Large intestine (tissue), 12 donors: ENCODE measurements at places on chromosomes 13 and 19. TPM values are rescaled to one million over a fixed set of nuclear protein-coding genes. Genes with fewer than 3 reads are reported as not detected.

GRCh38 chr13:90792335-90792734 lies 555.2 kb upstream of the MIR17HG start:
- DNase-seq: no peak

DNA sequence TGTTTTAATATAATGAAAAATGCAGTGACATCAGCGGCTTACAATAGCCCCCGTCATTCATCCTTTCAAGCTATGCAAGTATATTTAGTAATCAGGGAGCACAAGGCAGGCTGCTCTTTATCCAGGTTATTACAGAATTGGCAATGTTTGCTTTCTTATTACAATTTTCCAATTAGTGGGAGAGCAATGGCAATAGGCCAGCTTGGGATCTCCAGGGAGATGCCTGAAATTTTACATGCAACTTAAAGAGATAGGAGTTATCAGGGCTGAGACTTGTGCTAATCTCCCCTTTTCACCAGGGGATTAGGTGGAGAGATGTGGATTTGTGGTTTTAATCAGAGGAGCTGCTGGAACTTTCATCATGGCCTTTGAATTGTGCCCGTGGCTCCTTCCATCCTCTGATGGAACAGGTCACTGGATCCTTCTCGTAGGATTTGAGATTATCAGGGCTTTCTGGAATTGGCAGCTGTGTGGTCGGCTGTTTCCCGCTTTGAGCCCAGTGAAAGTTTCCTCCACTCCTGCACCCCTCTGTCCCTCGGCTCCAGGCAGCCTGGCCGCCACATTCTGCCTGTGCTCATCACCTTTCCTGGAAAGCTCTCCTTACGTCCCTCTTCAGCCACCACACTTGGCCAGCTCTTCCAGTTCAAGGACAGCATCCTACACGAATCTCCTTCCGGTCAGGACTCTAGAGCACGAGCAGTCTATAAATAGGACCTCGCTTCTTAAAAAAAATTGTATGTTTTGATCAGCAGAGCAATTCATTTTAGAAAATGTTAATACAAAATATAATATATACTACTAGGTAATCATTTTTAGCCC lies 47.0 kb downstream of the CBY2 start:
- DNase-seq: no peak

- no peak for DNase-seq
Observed at GRCh38 chr13:37179645-37180044, 74.2 kb upstream of the CSNK1A1L start.

DNA sequence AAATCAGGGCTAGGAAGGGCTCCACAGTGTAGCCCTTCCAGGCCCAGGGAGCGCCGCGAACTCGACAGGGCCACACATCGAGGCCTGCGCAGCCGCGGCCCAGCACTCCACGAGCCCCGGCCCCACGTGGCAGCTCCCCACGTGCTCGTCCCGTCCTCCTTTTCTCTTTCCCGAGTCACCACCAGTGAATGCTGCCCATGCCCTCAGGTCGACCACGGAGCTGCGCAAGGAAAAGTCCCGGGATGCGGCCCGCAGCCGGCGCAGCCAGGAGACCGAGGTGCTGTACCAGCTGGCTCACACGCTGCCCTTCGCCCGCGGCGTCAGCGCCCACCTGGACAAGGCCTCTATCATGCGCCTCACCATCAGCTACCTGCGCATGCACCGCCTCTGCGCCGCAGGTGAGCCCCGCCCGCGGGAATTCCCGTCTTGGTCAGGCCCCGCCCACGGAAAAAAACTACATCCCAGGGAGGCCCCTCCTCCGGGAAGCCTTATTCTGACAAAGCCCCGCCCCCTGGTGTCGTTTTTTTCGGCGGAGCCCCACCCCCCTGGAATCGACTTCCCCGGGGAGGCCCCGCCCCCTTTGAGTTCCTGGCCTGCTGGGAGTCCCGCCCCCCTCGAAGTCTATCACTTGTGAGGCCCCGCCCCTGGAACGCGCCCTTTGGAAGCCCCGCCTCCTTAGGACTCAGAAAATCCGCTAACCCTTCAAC lies 7.0 kb downstream of the HIF3A start:
- DNase-seq: peak; percentile 95

DNA sequence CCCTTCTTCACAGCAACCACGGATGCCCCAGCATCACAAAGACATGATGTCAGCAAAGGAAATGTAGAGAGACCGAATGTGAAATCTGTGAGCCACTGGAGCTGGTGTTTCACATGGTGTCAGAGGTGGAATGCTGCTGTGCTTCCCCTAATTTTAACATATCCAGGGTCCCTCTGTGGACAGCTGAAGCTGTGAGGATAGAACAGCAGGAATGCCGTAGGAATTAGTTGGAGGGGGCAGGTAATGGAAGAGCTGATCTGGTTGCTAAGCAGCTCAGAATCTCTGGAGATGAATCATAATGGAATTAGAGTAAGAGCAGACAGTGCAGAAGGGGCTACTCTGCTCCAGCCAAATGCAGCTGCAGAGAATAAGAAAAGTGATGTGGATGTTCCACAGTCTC lies 68.9 kb upstream of the ZNF835 start:
- DNase-seq: no peak

DNA sequence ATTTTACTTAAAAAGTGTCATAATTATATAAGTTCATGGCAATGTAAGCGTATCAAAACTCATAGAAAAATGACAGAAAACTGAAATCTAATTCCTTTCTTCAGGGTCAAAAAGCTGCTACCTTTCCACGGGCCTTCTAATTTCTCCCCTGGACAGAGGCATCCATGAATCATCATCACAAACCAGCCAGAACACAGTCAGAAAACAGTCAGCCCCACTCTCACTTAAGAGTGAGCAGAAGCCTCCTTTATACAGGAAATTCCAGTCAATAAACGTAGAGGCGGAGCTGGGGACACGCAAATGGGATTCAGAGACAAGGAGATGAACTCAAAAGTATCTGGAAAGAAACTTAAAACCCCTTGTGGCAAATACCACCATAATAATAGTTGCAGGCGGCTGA lies 54.2 kb upstream of the ABCC4 start:
- no peak for DNase-seq

DNA sequence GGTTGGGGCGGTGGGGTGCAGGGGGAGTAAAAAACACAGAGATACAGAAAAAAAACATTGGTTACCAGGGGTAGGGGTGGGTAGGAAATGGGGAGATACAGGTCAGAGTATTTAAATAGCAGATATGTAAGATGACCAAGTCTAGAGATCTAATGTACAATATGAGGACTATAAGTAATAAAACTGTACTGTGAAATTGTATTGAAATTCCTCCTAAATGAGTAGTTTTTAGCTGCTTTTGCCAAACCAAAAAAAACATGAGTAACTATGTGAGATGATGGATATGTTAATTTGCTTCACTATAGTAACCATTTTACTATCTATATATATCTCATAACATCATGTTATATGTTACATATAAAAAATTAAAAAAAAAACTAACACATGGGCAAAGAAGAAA lies 29.6 kb downstream of the VWA8 start:
- DNase-seq: no peak

- peak; percentile 62 for DNase-seq
Observed at GRCh38 chr13:44040070-44040817, 160.5 kb downstream of the LACC1 start.

DNA sequence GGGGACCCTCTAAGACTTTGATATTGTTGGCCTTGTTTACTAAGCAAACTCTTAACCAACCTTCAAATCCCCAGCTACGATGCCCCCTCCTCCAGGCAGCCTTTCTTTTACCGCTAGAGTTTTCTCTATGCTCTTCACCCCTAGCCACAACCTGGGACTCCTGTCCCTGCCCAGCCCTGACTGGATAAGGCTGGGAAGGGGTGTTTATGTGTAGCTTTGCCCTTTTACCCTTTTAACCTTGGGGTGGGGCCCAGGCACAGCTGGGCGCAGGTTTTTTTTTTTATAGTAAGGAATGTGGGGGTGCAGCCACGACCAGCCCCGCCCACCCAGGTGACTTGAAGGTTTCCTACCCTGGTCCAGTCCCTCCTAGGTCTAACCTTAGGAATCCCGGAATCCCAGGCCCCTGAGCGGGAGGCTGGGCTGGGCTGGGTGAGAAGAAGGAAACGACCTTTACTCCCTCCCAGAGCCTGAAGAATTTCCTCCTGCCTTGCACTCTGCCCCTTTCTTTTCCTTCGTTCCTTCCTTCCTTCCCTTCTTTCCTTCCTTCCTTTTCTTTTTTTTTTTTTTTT lies 12.2 kb downstream of the TJP3 start:
- peak; percentile 96 for DNase-seq

DNA sequence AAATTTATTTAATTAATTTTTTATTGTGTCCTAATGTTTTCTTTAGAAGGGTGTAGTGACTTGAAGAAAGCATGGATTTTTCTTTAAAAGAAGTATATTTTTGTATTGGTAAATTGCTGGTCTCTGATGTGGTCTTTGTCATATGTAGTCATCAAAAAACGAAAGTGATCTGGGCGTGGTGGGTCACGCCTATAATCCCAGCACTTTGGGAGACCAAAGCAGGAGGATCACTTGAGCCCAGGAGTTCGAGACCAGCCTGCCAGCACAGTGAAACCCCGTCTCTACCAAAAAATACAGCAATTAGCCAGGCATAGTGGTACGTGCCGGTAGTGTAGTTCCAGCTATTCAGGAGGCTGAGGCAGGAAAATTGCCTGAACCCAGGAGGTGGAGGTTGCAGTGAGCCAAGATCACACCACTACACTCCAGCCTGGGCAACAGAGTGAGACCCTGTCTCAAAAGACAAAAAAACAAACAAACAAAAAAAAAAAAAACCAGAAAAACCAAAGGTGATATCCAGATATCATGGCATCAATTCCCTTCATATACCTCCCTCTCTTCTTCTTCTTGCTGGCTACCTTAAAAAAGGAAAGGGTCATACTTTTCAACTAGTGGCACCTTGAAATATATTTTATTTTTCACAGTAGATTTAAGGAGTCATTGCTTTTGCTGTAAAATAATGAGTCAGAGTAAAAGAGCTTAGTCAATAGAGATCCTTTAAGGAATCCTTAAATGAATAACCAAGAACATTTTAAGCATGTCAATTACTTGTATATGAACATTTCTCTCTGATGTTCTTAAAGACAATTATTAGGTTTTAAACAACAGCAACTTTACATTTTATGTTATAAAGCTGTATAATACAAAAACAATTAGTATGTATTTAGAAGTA lies 19.9 kb downstream of the KCTD4 start:
- DNase-seq: no peak

GRCh38 chr19:48230555-48231129 lies 25.1 kb downstream of the CARD8 start:
- no peak for DNase-seq

DNA sequence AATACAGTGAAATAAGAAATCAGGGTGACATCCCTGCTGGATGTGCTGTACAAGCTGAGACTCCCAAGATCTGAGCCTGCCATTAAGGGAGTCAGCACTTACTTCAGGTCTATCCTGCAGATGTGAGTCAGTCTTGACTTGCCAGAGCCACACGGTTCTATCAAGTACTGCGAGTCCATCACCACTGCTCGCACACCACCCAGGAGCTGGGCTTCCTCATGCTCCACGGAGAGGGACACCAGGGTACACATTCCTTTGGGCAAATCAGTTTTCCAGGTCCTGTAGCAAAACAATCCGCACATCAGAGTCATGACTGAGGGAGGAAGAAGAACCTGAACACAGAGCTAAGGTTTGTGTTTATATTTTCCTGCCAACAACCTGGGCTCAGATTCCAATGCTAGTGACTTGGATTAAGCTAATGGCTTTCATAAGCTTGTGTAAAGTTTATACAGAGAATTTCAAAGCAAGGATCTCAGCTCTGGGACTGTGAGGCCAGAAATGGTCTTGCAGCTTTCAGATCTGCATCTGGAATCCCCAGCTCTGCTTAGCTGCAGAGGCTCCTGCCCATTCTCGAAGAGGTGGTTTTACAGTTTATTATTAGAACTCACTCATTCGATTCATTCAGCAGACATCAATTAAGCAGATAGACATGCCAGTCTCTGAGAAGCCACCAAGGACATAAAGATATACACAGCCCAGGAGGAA lies 90.6 kb downstream of the KL start:
- DNase-seq: no peak

- peak; percentile 64 for DNase-seq
Observed at GRCh38 chr19:778910-779653, 18.2 kb upstream of the PTBP1 start.

- DNase-seq: no peak
Observed at GRCh38 chr13:66492479-66492878, 737.7 kb downstream of the PCDH9 start.

GRCh38 chr19:10115392-10116084 lies 4.0 kb downstream of the P2RY11 start:
- no peak for DNase-seq

DNA sequence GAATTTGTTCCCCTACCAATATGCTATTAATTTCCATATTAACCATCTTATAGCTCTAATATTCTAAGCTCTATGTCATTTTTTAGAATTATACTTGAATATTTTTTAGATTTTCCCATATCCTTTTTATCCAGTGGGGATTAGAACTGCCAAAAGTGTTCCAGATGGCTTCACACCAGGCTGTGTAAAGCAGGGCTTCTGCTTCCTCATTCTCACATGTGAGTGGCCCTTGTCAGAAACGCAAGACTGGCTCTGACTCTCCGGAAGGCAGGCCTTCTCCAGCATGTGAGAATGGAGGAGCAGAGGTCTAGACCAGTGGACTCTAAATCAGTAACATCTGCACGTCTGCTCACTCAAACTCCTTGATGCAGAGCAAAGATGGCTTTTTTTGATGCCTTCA lies 650.1 kb downstream of the FGF9 start:
- DNase-seq: no peak

DNA sequence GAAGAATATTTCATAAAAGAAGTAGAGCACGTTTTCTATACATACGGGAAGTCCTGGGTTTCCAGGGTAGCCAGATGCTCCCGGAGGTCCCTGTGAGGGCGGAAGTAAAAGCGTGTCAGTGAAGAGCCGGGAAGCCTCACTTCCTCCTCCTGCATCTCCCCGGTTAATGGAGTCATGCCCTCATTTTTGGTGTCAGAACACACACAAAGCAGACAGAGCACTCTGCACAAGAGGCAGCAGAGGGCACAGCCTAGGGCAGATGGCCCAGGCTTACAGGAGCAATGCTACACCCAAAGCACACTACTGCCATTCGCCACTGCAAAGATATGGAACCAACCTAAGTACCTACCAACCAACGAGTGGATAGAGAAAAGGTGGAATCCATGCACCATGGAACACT lies 94.4 kb downstream of the COL4A1 start:
- no peak for DNase-seq

DNA sequence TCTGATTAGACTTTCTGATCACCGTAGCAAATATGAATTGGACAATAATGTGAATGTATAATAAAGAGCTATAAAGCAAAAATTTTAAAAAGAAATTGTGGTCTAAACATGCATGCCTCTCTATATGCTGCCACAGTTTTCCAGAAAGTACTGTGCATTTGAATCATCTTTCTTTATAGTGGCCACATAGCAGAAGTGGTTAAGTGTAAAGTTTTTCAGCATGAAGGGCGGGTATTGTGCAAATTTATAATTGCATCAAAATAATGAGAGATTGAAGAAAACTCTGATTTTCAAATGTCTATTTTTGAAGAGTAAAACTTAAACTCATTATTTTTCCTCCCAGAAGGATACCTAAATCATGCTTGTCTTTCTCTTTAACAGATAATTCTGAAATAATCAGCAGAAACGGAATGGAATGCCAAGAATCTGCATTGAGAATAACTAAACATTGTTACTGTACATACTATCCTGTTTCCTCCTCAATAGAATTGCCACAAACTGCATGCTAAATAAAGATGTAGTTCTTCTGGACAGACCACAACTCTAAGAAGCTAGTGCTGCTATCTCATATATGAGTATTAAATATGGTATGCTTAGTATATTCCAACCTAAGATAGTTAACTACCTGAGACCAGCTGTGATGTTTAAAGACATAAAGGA lies 42.9 kb upstream of the RAP2A start:
- DNase-seq: no peak

The ZNF99 gene
- polyA plus RNA-seq: 0.12 TPM
